ENCODE measurements at places on chromosomes 1 and 21.

- DNase-seq, result no peak
These were observed 33.8 kb upstream of the NFASC start for GRCh38 chr1:204836856-204837255.

GRCh38 chr1:28172713-28173150 is 3.8 kb downstream of the PTAFR start:
- no peak for DNase-seq

DNA sequence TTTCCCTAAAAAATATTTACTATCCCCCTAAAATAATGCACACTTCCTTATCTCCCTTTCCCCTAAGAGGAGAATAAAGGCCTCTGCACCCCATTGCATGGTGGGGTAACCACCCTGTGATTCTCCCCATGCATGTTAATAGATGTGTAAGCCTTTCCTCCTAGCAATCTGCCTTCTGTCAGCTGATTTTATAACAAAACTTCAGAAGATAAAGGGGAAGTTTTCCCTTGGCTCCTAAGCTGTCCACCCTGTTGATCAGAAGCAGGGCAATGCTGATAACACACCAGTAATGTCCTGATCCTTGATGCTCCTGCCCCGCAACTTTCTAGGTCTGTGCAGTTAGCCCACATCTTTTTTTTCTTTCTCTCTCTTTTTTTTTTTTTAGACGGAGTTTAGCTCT is 11.4 kb upstream of the RNF187 start:
- no peak for DNase-seq

DNA sequence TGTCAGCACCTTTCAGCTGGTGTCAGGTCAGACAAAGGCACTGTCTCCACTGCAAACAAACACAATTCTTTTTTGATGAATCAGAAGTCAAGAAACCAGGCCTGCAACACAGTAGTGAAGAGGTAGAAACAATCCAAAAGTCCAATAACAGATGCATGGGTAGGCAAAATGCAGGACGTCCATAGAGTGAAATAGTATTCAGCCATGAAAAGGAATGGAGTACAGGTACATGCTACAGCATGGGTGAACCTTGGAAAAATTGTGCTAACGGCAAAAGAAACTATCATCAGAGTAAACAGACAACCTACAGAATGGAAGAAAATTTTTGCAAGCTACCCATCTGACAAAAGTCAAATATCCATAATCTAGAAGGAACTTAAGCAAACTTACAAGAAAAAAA is 26.2 kb upstream of the ZBTB21 start:
- no peak for DNase-seq

DNA sequence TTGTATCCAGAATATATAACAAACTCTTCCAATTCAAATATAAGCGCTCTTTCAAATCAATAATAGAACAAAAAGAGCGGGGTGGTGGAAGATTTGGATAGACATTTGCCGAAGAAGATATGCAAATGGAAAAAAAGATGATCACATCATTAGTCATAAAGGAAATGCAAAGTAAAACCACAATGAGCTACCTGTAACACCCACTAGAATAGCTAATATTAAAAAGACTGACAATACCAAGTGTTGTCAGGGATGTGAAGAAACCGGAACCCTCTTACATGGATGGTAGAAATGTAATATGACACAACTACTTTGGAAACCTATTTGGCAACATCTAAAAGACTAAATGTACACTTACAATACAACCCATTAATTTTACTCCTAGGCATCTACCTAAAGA is 5.7 kb upstream of the TRAF5 start:
- DNase-seq, result no peak

- no peak for DNase-seq
These were observed 15.4 kb downstream of the TMED5 start for GRCh38 chr1:93164816-93165215.

GRCh38 chr1:39526466-39527189 is 35.2 kb downstream of the BMP8A start:
- no peak for DNase-seq

GRCh38 chr1:203117611-203118575 is 9.6 kb upstream of the ADORA1 start:
- peak; percentile 72 for DNase-seq

DNA sequence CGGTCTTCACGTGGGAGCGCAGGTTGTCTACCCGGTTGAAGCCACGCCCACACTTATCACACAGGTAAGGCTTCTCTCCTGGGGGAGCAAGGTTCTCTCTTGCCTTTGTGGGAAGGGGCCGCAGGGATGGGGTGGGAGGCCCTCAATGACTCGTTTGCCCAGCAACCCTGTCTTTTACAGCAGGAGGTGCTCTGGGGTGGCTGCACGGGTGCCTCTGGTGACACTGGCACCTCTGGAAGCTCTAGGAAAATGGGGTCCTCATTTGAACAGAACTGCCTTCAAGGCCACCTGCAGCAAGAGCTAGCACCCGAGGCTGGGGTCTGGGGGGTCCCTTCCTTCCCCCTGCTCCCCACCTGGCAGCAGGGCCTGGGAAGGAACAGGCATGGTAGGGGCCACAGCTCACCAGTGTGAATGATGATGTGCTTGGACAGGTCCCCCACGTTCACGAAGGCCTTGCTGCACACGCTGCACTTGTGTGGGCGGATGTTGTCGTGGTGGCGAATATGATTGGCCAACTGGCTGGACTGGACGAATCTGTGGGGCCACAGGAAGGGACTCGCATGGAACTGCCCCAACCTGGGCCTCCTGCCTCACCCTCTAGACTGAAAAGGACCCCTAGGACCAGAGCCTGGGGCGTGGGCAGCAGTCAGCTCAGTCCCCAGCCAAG is 33.1 kb downstream of the ZBTB17 start:
- DNase-seq, result no peak

DNA sequence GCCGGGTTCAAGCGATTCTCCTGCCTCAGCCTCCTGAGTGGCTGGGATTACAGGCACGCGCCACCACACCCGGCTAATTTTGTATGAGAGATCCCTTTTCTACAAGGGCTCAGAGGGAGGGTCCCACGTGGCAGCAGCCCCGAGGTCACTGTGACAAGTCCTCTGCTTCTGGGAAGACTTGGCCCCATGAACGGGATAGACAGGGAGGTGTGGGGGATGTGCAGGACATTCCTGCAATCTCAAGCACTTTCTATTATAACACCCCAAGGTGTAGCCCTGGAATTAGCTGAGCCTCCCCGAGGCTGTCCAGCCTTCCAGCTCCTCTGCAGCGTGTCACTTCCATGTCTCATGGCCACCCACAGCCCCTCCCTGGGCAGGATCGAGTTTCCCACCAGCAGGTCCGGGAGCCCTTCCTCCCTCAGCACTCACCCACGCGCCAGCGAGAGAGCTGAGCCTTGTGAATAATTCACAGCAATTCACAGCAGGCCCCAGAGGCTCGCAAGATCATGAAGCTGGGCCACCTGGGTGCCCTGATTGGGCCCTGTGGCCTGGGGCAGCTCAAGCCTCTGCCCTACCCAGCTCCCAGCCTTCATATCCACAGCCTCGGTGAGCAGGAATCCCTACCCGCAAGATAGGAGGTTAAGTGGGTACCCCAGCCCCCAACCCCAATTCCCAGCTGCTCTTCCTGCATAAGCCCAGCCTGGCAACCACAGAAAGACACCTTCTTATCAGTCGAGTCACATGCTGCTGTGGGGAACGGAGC is 22.8 kb upstream of the RNU1-4 start:
- DNase-seq, result peak; percentile 99

GRCh38 chr1:161182214-161182613 is 4.9 kb upstream of the B4GALT3 start:
- DNase-seq, result no peak

- no peak for DNase-seq
These were observed 60.8 kb upstream of the PGD start for GRCh38 chr1:10338047-10338446.

- DNase-seq, result no peak
These were observed 60.3 kb downstream of the SLC45A1 start for GRCh38 chr1:8378178-8378577.

DNA sequence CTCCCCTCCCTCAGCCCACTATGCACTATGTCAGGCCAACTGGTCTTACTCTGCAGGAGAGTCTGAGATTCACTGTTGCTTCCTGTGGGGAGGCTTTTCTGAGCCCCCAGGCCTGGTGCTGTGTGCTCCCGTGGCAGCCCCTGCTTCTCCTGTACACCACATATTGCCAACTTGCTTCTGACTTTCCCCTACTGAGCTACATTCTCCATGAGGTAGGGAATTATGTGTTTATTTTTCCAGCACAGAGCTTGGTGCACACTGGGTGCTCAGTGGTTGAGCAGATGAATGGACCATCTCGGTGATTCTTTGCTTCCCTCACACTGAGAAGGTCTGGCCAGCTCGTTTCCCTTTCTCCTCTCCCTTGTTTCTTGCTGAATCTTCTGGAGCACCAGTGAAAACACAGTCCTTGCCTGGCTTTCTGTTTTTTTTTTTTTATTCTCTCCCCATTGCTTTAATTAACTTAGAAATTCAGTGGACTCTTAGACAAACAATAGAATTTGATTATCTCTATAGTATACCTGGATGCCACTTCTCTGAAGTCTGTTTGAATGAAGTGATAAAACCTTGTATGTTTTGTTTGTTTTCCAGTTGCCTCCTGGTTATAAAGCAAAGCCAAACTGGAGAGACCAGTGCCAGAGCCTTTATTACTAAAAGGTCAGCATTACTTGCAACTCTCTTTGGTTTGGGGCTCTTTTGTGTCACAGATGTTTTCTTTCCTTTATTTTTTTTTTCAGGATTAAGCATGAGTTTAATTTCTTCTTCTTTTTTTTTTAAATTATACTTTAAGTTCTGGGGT is 50.3 kb upstream of the CNIH3 start:
- DNase-seq, result no peak

- DNase-seq, result no peak
These were observed 854 bp downstream of the MYCL start for GRCh38 chr1:39900662-39901463.

DNA sequence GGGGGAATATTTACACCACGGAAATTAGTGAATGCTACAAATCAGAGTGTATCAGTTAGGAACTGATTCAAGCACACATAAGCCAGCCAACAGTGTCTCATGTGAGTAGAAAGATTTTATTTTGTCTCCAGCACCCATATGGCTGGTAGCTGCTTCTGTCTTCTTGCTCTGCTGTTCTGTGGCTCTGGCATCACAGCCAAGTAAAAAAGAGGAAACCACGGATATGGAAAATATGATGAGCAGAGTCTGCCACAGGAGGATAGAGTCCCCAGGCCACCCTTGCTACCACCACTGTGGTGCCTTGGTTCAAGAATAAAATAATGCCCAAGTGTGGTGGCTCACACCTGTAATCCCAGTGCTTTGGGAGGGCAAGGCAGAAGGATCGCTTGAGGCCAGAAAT is 53.6 kb upstream of the SPOCD1 start:
- no peak for DNase-seq

GRCh38 chr1:31785020-31785946 is 21.1 kb upstream of the ADGRB2 start:
- no peak for DNase-seq
